ENCODE measurements at places on chromosomes 3 and 15.

GRCh38 chr3:11601446-11602238, 42.1 kb downstream of the VGLL4 start:
- peaks cover 94% of the 10 kb centered on the region for H3K4me1 ChIP-seq
- DNase-seq, result no peak
- H3K27ac ChIP-seq, result peak overlapping the region; percentile 99
- peak overlapping the region; percentile 81 for H3K4me3 ChIP-seq

GRCh38 chr3:65493371-65493882, 545.3 kb downstream of the MAGI1 start:
- no peak overlapping the region for H3K27ac ChIP-seq
- DNase-seq, result no peak
- H3K27me3 ChIP-seq, result peaks cover 1% of the 10 kb centered on the region
- H3K36me3 ChIP-seq, result 0 out of 2 replicates have a peak, but pooled peaks cover 6% of the 10 kb centered on the region
- peaks cover 8% of the 10 kb centered on the region for H3K4me1 ChIP-seq

DNA sequence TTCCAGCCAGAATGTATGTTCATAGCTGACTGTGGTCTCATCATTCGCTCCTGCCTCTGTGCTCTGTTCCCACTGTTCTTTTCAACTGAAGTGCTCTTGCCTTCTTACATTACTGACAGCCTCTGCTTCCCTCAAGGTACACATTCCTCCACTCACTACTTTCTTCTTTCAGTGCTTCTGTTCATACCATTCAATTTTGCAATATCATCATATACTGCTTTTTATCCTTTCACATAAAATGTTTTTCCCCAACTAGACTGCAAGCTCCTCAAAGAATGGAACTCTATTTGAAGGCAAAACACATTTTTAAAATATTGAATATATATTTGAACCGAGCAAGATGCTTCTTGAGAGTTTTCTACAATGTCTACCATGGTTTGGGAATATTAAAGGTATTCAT, 291.1 kb downstream of the CTNNB1 start:
- H3K27me3 ChIP-seq, result no peaks in the 10 kb centered on the region
- no peak overlapping the region for H3K27ac ChIP-seq
- no peak overlapping the region for H3K4me3 ChIP-seq
- H3K36me3 ChIP-seq, result no peaks in the 10 kb centered on the region

GRCh38 chr3:48514431-48515227, 10.7 kb upstream of the SHISA5 start:
- DNase-seq, result no peak
- peaks cover 2% of the 10 kb centered on the region for H3K27me3 ChIP-seq
- H3K36me3 ChIP-seq, result no peaks in the 10 kb centered on the region
- no peak overlapping the region for H3K27ac ChIP-seq
- H3K4me3 ChIP-seq, result no peak overlapping the region

GRCh38 chr15:90322538-90322937, 29.5 kb upstream of the ZNF774 start:
- no peak overlapping the region for H3K27ac ChIP-seq
- no peaks in the 10 kb centered on the region for H3K36me3 ChIP-seq

DNA sequence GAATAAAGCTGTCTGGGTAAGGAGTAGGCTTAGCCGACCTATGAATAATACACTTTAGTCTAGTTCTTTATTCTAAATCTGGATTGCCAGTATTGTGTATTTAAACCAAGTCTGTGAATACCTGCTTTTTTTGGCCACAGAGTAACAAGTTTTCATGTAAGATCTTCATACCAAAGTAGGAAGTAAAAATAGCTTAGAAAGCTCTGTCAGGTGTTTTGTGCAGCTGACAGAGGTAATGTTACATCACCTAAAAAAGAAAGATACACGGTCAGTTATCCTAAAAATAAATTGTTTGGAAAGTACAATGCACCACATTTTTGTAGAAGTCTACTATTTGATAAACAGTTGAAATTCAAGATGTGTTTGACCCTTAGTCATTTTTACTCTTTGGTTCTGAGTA, 16.5 kb downstream of the CALML4 start:
- peaks cover 21% of the 10 kb centered on the region for H3K4me1 ChIP-seq
- peaks cover 61% of the 10 kb centered on the region for H3K36me3 ChIP-seq
- H3K4me3 ChIP-seq, result no peak overlapping the region
- peak overlapping the region; percentile 78 for H3K27ac ChIP-seq
- H3K27me3 ChIP-seq, result no peaks in the 10 kb centered on the region
- no peak for DNase-seq

GRCh38 chr3:100880072-100880471, 113.1 kb downstream of the ABI3BP start:
- no peak overlapping the region for H3K27ac ChIP-seq
- no peak overlapping the region for H3K4me3 ChIP-seq
- no peaks in the 10 kb centered on the region for H3K36me3 ChIP-seq

GRCh38 chr3:170768334-170768801, 101.6 kb downstream of the RPL22L1 start:
- no peaks in the 10 kb centered on the region for H3K27me3 ChIP-seq
- H3K4me1 ChIP-seq, result peaks cover 46% of the 10 kb centered on the region
- no peaks in the 10 kb centered on the region for H3K36me3 ChIP-seq
- H3K27ac ChIP-seq, result peak overlapping the region; percentile 70
- peak overlapping the region; percentile 27 for H3K4me3 ChIP-seq
- DNase-seq, result peak; percentile 52

- H3K27me3 ChIP-seq, result no peaks in the 10 kb centered on the region
- no peak overlapping the region for H3K4me3 ChIP-seq
- no peaks in the 10 kb centered on the region for H3K36me3 ChIP-seq
- DNase-seq, result peak; percentile 19
- no peaks in the 10 kb centered on the region for H3K4me1 ChIP-seq
Observed at GRCh38 chr3:54188176-54188791, 65.9 kb downstream of the CACNA2D3 start.

GRCh38 chr3:57158813-57159738, 6.1 kb downstream of the IL17RD start:
- H3K36me3 ChIP-seq, result no peaks in the 10 kb centered on the region
- H3K4me3 ChIP-seq, result no peak overlapping the region
- peaks cover 46% of the 10 kb centered on the region for H3K27me3 ChIP-seq
- no peak for DNase-seq
- no peak overlapping the region for H3K27ac ChIP-seq
- H3K4me1 ChIP-seq, result peaks cover 12% of the 10 kb centered on the region

DNA sequence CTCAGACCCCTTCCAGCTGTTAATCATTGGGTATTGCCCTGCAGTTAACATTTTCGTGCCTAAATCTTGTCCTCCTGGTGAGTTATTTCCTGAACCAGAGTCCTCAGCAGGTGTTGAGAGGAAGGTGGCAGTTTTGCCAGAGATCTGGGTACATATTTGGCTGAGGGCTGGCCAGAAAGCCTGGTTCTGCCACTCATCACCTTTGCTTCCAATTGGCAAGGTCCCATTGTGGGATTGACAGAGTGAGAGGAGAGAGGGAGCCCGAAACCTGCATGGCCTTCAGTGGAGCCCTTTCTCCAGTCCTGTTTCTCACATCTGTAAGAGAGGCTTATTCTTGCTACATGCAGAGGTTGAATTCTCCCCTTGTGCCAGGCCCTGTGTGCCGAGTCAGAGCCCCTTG, 8.9 kb upstream of the TKT start:
- H3K27ac ChIP-seq, result no peak overlapping the region
- DNase-seq, result no peak
- no peaks in the 10 kb centered on the region for H3K36me3 ChIP-seq
- H3K4me3 ChIP-seq, result no peak overlapping the region

DNA sequence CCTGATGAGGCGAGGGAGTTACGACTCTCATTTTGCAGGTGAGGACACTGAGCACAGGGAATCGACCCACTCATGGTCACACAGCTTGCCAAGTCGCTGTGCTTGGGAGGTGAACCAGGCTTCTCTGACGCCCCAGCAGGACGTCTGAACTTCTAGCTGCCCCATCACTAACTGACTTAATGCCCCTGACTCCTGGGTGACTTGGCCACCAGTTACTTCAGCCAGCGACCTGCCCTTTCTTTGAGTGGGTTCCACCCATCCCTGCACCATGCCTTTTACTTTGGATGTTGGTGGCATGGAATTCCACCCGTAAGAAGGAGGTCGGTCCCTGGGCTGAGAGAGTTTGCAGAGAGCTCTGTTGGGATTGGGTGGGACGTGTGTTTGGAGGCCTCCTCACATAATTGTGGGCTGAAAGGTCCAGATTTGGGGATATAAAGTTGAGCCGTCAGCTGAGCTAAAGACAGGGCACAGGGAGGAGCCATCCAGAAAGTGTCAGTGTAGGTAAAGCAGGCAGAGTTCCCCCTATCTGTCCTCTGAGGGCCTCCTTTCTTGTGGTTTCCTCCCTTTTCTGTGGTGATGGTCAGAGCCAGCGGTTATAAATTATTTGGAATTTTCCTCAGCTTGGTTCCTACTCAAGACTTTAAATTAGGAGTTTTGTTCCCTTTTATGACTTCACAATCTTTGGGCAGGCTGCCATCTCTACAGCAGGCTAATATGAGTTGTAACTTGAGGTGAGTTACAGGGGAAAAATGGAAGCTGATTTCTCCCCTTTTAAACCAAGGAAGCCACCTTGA, 55.0 kb downstream of the FLNB start:
- peaks cover 2% of the 10 kb centered on the region for H3K36me3 ChIP-seq
- no peaks in the 10 kb centered on the region for H3K27me3 ChIP-seq
- peak; percentile 78 for DNase-seq
- H3K4me3 ChIP-seq, result no peak overlapping the region

DNA sequence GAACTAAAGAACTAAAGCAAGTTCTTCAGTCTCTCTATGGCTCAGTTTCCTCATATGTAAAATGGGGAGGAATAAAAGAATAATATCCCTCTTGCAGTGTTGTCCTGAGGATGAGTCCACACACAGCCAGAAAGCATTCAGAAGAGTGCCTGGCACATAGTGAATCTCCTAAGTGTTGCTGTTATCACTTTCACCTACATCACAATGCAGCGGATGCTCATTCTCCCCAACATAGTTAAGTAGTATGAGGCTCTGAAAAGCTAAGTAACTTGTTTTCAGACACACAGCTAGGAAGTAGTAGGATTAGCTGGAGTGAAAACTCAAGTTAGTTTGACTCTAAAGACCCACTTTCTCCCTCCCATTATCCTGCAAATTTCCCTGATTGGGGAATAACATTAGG, 9.1 kb upstream of the USP3 start:
- no peak for DNase-seq
- H3K27ac ChIP-seq, result no peak overlapping the region
- no peaks in the 10 kb centered on the region for H3K36me3 ChIP-seq
- H3K4me1 ChIP-seq, result peaks cover 24% of the 10 kb centered on the region
- no peak overlapping the region for H3K4me3 ChIP-seq

GRCh38 chr15:83626171-83626802, 27.6 kb upstream of the ADAMTSL3 start:
- no peak for DNase-seq
- no peak overlapping the region for H3K27ac ChIP-seq
- H3K36me3 ChIP-seq, result no peaks in the 10 kb centered on the region
- H3K4me1 ChIP-seq, result no peaks in the 10 kb centered on the region
- H3K27me3 ChIP-seq, result no peaks in the 10 kb centered on the region

DNA sequence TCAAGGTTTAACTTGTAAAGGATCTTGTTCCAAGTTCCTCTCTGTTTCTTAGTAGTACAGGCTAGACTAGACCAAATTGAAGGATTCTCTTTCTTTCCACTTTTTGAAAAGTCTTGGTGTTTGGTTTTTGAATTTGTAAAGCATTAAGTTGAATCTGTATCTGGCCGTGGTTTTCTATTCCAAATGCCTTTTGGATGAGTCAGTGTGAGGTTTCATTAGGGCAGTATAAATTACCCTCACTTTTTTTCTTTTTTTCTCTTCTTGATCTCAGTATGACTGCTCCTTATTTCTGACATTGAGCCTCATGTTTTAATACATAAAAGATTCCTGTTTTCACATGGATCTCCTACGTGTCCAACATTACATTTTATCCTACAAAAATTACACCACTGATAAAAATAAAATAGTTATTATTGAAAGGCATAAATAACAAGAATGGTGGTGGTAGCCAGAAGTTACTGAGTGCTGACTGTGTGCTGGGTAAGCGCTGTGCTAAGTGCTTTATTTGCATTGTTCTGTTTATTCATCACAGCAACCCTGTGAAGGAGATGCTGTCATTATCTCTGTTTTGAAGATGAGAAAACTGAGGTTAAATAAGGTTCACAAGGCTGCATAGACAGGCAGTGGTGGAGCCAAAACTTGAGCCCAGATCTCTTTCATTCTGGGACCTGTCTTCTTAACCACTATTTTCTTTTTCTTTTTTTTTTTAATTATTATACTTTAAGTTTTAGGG, 48.3 kb downstream of the MITF start:
- peak; percentile 71 for DNase-seq
- peaks cover 87% of the 10 kb centered on the region for H3K4me1 ChIP-seq
- H3K27me3 ChIP-seq, result no peaks in the 10 kb centered on the region
- peak overlapping the region; percentile 67 for H3K4me3 ChIP-seq
- H3K36me3 ChIP-seq, result peaks cover 11% of the 10 kb centered on the region

DNA sequence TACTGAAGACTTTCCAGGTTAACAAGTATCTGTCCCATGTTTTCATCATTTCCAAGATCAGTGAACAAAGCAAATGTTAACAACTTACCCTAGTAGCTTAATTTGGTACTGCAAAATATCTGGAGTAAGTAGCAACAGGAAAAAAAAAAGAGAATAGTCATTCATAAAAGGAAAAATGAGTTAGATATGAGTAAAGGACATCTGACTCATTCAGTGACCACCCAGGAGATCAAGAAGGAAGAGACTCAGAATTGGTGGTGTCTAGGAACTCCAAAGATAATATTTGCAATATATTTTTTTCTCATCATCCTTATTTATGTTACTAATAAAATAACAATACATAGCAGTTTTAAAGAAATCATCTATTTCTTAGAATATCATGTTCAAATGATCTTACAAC, 253.8 kb upstream of the COL8A1 start:
- peaks cover 16% of the 10 kb centered on the region for H3K36me3 ChIP-seq
- peaks cover 24% of the 10 kb centered on the region for H3K4me1 ChIP-seq
- H3K27ac ChIP-seq, result no peak overlapping the region
- DNase-seq, result no peak

DNA sequence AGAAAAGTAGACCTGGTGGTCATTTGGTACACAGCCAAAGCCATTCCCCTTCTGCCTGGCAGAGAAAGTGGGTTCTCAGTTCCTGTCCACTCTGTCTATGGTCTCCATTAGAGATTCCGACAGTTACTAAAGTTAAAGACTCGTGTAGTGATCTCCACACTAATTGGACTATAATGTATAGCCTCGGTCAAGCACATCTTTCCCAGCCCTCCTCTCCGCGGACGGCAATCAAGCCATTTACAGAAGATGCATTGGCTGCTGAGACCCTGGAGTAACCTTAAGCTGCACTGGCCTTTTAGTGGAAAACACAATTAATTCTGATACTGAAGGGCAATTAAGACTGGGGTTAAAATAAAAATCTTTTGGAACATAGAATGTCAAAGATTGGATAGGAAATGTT, 865.3 kb downstream of the MCTP2 start:
- no peaks in the 10 kb centered on the region for H3K27me3 ChIP-seq
- DNase-seq, result no peak
- H3K4me1 ChIP-seq, result no peaks in the 10 kb centered on the region
- no peak overlapping the region for H3K4me3 ChIP-seq

GRCh38 chr3:102460579-102460978, 25.8 kb downstream of the ZPLD1 start:
- no peak overlapping the region for H3K27ac ChIP-seq
- no peak for DNase-seq
- peaks cover 2% of the 10 kb centered on the region for H3K27me3 ChIP-seq
- no peaks in the 10 kb centered on the region for H3K36me3 ChIP-seq

Data from HFFc6 (cell line).